ENCODE measurements at places on chromosomes 13 and 19.

DNA sequence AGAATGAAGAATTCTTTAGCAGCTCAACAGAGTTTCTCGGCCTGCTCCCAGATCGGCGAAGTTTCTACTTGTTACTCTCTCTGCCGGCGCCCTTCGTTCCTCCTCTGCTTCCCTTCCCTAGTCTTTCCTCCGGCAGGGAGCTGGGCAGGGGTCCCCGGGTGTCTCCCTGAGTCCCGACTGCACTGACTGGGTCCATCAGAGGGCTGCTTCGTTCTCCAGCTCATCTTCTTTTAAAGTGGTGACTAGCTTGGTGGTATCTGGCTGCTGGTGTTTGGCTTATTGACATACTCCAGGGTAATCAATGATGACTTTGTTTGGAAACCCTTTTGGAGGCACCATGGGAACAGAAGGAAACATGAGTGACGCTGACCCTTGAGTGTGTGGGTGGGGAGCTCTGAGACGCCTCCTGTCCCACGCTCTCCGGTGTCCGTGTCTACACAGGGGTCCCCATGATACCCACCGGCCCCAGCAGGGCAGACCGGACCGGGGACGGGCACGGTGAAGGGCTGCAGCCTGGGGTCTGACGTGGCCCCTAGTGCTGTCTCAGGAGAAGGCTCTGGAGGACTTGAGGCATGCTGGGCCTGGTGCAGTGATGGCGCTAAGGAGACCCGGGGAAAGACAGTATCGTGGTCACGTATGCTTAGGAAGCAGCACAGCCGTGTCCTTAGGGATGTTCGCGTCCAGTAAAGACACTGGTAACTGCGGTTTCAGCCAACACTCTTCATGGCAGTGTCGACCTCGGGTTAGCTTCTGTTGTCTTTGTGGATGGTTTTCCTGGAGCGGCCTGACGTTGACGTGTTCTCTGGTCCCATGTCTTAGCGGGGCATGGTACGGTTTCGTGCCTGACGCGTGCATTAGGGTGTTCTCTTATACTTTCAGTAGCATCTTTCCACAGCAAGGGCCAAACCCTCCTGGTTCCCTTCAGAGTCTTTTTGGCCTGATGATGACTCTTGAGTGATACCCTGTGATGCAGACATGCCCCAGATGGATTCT, 23.8 kb downstream of the NAXD start:
- no peak for DNase-seq

DNA sequence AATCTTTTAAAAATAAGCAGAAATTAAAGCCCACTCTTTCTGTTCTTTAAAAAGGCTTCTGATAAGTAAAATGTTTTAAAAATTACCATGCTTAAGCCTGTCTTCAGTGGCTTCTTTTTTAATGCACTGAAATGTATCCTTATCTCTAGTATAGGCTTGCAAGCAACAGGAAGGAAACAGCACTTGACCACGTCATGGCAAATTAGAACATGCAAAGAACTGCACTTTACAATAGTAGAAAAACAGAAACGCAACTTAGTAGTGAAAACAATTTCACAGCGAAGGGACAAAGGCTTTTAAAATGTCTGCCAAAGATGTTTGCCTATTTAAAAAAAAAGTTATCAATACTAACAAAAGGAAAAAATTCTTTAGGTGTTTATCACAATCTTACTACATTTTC, 36.3 kb downstream of the ELF1 start:
- peak; percentile 30 for DNase-seq

- DNase-seq: no peak
Observed at GRCh38 chr13:89925107-89925506, 1422.4 kb upstream of the MIR17HG start.

DNA sequence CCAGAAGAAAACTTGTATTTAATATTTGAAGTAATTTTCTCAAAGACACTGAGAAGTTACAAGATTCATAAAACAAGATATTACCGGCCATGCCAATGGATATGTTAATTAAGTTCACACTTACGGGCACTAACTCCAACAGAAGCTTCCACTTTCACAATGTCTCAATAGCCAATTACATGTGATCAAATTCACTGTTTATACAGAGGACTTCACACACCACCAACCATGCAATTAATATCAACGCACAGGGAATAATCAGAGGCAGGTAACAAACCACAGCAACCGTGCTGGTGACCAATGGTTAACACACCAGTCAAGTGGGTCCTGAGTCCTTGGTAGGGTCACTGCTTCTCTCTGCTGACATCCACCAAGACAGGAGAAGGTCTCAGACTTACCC, 5.9 kb upstream of the ACOD1 start:
- no peak for DNase-seq

- no peak for DNase-seq
Observed at GRCh38 chr13:90156390-90156789, 1191.1 kb upstream of the MIR17HG start.

DNA sequence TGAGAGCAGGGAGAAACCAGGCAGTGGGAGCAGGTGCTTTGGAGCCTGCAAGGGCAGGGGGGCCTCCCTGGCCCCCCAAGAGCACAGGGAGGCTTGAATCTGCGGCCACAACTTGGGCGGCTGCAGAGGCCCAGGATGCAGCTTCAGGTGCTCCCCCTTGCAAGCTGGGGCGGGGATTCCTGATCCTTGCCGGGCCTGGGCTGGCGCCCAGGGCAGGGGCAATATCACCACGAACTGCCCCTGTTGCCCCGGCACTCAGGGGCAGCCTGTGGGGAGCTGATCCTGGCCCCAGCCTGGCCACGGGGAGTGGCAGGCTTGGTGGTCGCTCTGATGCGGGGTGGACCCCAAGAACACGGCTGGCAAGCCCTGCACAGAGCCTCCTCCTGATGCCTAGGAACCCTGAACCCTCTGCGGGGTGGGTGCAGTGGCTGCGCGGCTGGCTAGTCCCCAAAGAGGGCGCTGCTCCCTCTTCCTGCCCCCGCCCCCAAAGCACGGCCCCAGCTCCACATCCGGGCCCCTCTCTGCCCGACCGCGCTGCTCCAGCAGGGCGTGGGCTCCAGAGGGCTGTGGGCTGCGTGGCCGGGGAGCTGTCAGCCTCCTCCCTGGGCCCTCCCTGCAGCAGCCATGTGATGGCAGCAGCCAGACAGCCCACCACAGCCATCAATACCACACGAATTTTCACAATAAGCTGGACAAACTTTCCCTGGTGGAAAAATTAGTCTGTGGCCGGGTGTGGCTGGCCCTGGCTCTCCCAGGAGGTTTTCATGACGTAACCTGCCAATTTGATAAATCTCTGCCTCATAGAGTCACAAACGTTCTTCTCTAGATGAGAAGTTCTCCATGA, 21.0 kb downstream of the TNFSF9 start:
- DNase-seq: no peak

- DNase-seq: no peak
Observed at GRCh38 chr13:33610438-33611120, 207.4 kb upstream of the RFC3 start.

DNA sequence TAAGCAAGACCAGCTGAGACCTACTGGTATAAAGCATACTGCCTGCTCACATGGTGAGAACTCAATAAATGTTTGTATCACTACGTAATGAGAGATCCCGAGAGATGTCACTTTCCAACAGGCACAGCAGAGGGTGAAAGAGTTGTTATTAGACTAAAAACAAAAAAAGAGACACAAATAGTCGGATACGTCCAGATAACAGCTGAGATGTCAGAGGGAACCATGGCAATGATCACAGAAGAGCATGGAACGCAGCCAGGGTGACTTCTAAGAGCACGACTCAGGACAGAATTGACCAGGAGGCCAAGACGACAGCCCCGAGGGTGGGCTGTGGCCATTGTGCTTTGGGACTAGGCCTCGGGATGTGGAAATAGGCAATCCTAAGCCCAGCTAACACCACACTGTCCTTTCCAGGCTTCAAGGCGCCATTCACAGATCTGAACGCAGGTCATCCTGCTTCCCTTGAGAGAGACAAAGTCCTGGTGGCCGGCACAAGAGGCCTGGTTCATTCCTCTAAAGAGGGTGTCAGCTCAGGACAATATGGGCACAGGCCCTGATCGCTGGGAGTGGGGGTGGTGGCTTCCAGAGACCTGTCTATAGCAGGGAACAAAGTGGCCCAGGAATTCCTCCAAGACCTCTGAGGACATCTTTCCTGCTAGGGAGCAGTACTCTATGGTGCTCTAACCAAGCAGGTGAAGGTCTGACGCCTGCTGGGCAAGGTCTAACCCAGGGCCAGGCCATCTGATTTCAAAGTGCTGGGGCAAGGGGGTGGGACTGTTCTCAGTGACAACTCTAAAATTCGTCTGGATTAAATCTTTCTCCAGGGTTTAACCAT, 3.2 kb downstream of the SH3GL1 start:
- no peak for DNase-seq

DNA sequence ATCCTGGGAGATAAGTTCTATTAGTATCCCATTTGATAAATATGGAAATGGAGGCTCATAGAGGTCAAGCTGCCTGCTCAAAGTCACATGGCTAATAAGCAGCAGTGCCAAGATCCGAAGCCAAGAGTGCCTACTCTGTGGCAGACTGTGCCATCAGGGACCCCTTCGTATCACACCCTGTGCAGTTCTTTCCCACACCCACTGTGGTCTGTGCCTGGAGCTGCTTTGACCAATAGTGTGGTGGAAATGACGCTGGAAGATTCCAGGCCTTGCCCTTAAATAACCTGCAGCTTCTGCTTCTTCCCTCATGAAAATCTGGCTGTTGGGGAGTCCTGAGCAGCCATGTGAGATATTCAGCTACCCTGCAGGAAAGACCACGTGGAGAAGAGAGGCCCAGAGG, 10.1 kb downstream of the OPA3 start:
- no peak for DNase-seq

DNA sequence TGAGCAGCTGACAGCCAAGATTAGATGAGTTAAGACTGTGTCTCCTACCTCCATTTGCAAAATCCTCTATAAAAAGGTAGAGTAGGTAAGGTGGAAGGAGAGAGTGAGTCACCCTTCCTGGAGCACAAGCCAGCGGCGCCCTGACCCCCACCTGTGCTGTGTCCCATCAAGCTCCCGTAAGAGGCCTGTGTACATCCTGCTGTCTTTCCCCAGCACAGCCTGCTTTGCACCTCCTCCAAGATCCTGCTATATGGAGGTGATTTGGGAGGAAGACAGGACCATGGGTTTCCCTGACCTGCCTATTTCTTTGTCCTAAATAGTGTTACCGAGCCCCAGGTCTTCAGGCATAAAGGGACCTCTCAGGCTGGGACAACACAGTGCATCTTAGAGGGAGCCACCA, 62.3 kb upstream of the UQCRFS1 start:
- no peak for DNase-seq

- no peak for DNase-seq
Observed at GRCh38 chr13:44172281-44172810, 201.3 kb upstream of the SERP2 start.

DNA sequence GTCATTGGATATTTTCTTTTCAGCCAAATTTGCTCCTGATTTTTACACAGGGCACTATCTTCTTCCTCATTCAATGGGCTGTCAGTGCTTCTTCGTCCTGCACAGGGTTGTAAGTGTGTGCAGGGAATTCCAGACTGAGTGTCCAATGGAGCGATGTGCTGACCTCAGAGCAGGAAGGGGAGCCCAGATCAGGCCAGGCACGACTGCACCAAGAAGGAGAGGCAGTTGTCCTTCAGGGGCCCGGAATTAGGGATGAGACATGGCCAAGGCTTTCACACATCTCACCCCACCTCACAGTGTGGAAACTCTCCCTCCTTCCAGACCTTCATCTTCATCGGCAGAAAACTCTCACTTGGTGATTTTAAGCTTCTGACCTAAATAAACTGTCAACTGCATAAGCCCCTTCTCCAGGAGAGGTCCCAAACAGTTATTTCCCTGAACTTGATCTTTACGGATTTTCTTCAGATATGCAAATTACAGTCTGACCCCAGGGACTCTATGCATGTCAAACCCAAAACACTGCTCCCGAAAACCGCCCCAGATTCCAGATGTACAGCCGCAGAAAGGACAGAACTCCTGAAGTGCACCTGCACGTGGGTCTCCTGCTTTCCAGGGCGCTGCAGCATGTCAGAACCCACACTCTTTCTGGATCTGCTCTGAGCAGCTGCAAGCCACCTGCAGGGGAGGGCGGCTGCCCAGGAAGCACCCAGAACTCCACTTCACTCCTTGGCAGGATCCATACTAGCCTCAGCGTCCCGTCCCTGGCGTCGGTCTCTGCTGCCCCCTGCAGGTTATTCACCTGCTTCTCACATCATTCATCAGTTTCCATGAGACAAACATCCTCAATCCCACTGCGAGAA, 625 bp upstream of the ZNF20 start:
- DNase-seq: no peak

GRCh38 chr13:24625331-24625731, 54.9 kb upstream of the ATP12A start:
- DNase-seq: no peak

DNA sequence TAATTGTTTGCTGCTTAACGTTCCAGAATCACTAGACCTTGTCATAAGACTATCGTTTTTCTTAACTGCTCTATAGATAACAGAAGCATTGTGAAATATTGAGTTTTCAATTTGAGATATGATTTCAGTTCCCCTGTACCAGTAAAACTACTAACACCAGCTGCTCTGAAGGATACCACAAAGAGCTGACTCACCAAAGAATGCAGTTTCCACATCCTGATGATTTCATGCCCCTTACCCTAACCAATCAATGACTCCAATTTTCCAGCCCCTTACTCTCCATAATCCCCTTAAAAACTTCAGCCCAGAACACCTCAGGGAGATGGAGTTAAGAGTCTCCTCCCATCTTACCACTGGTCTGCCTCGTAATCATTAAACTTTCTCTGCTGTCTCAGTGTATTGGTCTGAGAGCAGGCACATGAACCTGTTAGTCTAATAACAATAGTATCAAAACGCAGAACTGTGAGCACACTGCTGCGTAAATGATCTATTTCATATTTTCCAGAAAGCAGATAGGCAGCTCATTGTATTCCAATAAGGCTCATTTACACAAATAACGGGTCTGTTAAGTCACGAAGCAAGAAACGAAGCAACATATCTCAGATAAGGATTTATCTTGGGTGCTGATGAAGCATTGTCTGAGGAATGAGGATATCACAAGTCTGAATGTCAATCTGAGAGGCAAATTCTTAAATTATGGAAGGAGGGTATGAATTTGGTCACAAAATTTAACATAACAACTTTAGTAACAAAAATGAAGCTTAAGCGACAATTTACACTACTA, 14.1 kb upstream of the CCNA1 start:
- peak; percentile 95 for DNase-seq
